Tongue (tissue), 3 donors: ENCODE measurements at places on chromosomes 2 and 18. TPM values are rescaled to one million over a fixed set of nuclear protein-coding genes. Genes with fewer than 3 reads are reported as not detected.

- no peak for DNase-seq
These were observed 454.2 kb upstream of the KLHL29 start for GRCh38 chr2:22930781-22931180.

- DNase-seq: no peak
These were observed 18.9 kb downstream of the GNLY start for GRCh38 chr2:85712849-85713612.

DNA sequence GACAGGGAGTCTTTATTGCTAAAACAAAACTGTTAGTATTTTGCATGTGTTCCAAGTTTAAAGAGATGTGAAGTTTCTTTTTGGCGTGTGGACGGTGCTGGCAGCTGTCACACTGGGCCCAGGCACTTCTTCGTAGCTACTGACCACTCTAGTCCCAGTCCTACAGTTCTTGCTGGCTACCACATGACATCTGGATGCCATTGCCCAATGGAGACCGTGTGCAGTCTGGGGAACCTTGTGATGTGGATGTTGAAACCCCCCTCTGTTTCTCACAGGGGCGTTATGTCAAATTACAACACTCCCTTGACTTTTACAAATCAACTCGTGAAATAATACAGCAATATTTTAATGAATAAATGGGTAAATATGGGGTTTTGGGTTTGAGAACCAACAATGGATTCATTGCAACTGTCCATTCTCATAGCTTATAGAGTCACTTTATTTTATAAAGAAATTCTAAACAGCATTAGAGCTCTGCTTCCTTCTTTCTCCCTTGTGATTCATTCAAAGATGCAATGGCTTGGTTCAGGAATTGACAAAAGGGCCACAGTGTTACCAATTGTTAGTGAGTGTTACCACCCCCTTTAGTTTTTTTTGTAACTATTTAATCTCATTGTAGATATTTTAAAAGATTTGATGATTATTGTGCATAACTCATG lies 1.2 kb downstream of the GPD2 start:
- no peak for DNase-seq

Gene AGXT
- total RNA-seq: not detected

Gene ABCB11
- total RNA-seq: not detected

Gene MAP3K19
- 0.21 TPM for total RNA-seq

Gene UGT1A10
- not detected for total RNA-seq
